ENCODE measurements at places on chromosomes 12 and 14.

- H3K4me3 ChIP-seq, result no peak overlapping the region
- DNase-seq, result no peak
- no peaks in the 10 kb centered on the region for H3K36me3 ChIP-seq
- H3K27me3 ChIP-seq, result peaks cover 51% of the 10 kb centered on the region
- H3K4me1 ChIP-seq, result no peaks in the 10 kb centered on the region
- H3K27ac ChIP-seq, result no peak overlapping the region
These were observed 20.4 kb upstream of the GPATCH2L start for GRCh38 chr14:76131071-76131965.

DNA sequence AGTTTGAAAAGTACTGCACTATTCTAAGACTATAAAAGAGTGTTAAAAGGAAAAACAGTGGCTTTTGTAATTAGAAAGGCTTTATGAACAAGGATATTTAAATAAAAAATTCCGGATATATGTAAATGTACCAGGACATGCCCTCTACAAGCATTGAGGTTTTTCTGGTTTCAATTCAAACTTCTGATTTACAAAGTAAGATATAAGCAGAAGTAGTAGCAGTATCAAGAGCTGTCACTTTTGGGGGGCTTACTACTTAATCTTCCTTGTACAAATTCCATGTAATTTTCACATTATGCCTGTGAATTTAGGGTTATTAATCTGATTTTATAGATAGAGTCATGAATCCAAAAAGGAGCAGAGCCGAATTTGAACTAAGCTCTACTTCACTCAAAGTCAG lies 170.3 kb upstream of the ATP2B1 start:
- H3K36me3 ChIP-seq, result no peaks in the 10 kb centered on the region
- no peaks in the 10 kb centered on the region for H3K4me1 ChIP-seq
- no peak for DNase-seq
- no peaks in the 10 kb centered on the region for H3K27me3 ChIP-seq

DNA sequence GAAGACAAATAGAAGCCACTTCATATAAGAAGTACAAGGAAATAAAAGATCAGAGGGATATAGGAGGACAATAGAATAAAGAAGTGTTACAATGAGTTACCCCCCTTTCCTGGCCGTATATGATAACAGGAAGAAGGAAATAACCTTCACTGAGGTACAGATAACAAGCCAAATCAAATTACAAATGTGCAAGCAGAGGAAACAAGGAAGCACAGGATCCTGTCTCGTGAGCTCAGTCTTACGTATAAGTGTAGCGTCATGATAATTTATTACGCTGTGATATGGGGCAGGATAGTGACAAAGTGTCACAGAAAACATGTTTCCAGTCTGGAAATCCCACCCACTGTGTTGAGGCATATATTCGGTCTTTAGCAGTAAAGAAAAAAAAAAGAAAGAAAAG lies 26.5 kb downstream of the CRACR2A start:
- DNase-seq, result no peak
- H3K27me3 ChIP-seq, result no peaks in the 10 kb centered on the region
- peaks cover 27% of the 10 kb centered on the region for H3K4me1 ChIP-seq
- no peak overlapping the region for H3K27ac ChIP-seq
- H3K4me3 ChIP-seq, result no peak overlapping the region

GRCh38 chr12:122481861-122482260 lies 18.9 kb downstream of the ZCCHC8 start:
- no peak overlapping the region for H3K27ac ChIP-seq
- H3K4me3 ChIP-seq, result no peak overlapping the region
- H3K27me3 ChIP-seq, result no peaks in the 10 kb centered on the region
- peaks cover 100% of the 10 kb centered on the region for H3K36me3 ChIP-seq
- DNase-seq, result no peak

Data from lower lobe of right lung (tissue), 2 donors.